ENCODE measurements at places on chromosomes 13 and 19.

DNA sequence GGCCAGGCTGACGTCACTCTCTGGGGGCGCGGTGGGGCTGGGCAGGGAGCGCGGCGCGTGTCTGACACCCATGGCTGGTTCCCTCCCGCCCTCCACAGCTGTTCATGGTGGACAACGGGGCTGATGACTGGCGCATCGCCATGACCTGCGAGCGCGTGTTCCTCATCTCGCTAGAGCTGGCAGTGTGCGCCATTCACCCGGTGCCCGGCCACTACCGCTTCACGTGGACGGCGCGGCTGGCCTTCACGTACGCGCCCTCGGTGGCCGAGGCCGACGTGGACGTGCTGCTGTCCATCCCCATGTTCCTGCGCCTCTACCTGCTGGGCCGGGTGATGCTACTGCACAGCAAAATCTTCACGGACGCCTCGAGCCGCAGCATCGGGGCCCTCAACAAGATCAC lies 14.7 kb downstream of the KCNN1 start:
- no peak for DNase-seq

DNA sequence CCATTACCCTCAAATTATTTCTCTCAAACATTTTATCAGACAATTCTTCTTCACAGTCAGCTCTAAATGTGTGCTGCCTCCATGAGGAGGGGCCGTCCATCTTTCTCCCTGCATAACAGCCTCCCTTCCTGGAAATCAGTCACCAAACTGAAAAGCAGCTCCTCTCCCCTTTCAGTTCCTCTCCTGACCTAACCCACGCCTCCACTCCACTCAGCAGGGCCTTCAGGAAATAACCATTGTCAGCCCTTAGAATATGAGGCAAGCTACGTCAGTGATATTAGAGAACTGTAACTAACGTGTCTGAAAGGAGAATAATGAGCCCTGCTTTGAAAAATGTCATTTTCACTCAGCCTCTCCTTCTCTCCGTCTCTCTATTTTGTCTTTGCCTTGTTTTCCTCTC lies 116.2 kb downstream of the OLFM4 start:
- no peak for DNase-seq

DNA sequence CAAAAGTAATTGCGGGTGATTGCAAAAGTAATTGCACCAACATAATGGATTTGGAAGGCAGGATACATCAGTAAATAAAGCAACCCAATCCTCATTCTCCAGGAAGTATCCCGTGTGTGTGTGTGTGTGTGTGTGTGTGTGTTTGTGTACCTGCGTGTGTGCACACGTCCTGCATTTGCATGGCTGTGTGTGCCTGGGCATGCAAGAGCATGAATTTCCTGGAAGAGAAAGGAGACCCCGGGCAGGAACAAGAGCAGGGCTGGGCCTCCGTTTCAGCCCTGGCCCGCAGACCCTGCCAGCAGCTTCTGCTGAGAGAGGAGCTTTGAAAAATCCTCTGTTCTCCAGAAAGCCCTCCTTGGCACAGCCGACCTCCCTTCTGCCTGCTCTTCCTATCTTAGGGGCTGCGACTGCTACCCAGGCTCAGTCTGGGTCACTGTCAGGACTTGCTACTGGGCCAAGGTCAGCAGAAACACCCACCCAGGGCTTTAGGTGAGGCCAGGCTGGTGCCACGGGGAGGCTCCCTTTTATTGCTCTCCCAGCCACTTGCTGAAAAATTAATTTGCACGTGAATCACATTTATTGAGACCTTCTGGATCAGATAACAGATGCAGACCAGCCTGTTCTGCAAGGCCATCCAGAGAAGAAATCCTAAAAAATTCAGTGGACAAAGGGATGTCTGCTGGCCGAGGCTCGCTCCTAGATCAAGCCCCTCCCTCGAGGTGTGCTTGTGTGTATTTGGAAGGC lies 258.3 kb downstream of the ZNF536 start:
- DNase-seq: no peak

- DNase-seq: no peak
These were observed 490.0 kb upstream of the SGCG start for GRCh38 chr13:22690756-22691155.

- DNase-seq: no peak
These were observed 39.4 kb downstream of the VAV1 start for GRCh38 chr19:6811906-6812305.

DNA sequence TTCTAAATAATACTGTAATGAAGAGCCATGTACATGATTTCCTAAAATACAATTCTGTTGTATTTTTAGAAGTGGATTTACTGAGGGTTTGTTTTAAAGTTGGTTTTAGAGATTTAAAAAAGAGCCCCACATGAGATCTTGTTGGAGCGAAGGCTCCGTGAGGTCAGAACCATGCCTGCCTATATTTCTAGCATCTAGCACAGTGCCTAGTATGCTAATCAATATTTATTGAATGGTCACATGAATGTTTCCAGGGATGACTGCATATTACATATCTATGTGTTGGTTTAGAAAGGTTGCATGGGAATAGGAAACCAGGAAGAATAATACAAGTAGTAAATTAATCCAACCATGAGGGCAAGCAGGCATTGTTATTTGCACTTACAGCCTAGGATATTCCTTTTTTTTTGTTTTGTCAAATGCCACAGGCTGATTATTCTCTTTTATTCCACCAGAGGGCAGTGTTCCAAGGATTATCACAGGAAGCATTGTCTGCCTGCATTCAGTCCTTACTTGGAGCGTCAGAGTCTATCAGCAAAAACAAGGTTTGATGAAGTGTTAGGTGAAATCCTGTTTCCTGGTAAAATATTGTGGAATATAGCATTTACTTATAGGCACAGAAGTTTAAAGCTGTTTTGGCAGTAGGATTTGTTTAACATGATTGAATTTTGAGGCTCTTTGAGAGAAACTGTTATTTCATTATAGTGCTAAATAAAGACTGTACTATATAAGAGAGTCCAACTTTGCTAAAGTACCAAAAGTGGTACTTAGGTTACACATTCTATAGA lies 46.8 kb downstream of the COG3 start:
- DNase-seq: no peak

DNA sequence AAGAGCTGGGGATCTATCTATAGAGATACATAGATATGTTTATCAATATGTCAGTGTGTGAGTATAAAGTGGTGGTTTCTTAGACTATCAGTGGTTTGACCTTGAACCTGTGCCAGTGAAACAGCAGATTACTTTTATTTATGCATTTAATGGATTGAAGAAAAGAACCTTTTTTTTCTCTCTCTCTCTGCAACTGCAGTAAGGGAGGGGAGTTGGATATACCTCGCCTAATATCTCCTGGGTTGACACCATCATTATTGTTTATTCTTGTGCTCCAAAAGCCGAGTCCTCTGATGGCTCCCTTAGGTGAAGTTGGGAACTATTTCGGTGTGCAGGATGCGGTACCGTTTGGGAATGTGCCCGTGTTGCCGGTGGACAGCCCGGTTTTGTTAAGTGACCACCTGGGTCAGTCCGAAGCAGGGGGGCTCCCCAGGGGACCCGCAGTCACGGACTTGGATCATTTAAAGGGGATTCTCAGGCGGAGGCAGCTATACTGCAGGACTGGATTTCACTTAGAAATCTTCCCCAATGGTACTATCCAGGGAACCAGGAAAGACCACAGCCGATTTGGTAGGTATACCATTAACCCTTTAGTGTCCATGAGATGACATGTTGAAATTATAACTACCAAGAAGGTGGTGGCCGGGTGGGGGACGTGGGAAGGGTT lies 880 bp downstream of the FGF9 start:
- DNase-seq: no peak

DNA sequence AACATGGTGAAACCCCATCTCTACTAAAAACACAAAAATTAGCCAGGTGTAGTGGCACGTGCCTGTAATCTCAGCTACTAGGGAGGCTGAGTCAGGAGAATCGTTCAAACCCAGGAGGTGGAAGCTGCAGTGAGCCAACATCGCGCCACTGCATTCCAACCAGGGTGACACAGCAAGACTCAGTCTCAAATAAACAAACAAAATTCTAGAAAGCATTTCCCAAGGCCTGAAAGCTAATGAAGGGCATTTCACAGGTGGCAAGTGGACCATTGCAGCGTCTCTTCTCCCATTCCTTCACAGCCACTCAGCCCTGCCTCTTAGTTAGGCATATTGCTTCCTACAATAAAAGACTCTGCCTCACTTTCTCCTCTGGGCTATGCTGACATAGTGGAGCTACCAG lies 13.5 kb upstream of the RXFP2 start:
- no peak for DNase-seq

GRCh38 chr13:101026736-101027398 lies 352.3 kb upstream of the TMTC4 start:
- no peak for DNase-seq

Data from substantia nigra (tissue), 51 donors.